ENCODE measurements at places on chromosomes 13 and 19.
A peak's percentile ranks its signal among the peaks of the same experiment; 100 is the strongest.

- no peak for DNase-seq
Measured at GRCh38 chr13:105961438-105961837, 574.0 kb downstream of the EFNB2 start.

- DNase-seq = no peak
Measured at GRCh38 chr13:108003626-108004025, 211.7 kb downstream of the LIG4 start.

- DNase-seq = no peak
Measured at GRCh38 chr13:31790992-31791391, 51.7 kb downstream of the RXFP2 start.

- no peak for DNase-seq
Measured at GRCh38 chr13:102277286-102277685, 124.6 kb downstream of the FGF14 start.

DNA sequence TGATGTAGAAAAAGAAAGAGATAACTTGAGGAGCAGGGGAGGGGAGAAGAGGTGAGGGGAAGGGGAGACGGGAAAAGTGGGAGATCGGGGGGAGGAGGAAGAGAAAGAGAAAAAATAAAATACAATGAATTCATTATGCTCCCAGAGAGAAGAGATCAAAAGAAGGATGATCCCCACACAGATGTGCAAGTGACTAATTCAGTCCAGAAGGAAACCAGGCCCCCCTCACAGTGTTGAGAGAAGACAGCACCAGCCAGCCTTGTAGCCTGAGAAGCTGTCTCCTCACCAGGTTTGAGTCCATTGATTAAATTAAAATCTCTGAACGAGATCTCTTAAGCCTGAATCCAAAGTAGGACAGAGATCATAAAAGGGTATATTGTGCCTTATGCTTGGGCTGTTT, 333.7 kb upstream of the NBEA start:
- no peak for DNase-seq

DNA sequence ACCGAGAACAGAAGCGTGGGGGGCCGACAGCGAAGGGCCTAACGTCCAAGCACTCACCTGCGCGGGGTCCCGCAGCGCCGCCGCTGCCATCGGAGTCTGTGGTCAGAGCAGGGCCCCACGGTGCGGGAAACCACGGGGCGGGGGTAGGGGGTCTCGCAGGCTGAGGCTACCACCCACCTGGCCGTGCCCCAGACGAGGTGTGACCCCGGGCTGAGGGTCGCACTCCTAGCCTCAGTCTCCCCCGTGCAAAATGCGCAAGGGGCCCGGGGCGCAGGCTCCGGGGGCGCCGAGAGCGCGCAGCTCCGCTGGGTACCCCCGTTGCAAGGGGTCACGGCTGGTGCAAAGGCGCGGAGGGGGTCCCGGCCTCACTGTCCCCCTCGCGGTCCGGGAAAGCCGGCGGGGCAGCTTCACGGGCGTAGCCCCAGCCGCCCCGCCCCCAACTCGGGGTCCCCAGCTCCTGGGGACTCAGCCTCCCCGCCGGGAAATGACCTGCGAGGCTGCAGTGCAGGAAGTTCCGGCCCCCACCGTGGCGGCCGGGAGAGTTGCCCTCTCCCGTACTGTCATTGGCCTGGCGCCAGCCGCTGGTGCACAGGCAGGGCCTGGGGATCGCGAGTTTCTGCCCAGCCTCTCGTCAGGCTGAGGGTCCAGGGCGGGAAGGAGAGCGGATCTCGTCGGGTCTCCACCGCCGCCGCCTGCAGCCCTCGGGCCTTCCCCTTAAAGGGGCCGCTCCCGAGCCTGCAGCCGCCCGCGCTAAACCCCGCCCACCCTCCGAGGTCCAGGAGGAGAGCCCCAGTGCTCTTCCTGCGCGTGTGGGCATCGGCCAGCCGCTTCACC, at the start of gene ZNF792:
Gene ZNF792 (minus strand): TSS at position 657 of the 834 bp plus-strand sequence. CDS start 567 bp downstream, at position 90.
- DNase-seq = peak; percentile 57

DNA sequence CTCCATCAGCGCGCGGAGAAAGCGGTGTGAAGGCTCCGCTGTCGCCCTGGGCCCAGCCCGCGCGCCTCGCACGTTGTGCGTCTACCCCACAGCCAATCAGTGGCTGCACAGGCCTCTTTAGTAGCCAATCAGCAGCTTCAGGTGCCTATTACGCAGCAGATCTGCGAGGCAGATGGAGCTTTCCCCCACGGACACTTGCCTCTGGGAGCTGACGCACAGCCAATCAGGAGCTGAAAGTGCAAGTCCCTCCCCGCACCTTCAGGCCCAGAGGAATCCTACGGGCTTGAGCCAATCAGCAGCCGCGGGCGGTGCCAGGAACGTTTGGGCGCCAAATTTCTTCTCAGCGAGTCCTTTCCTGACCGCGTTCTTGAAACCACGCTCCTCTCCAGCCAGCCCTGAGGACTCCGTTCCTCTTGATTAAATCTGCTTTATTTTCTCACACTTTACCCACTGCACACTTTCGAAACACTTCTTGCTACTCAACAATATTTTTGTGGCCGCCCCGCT, 39.9 kb downstream of the SIGLEC7 start:
- no peak for DNase-seq

DNA sequence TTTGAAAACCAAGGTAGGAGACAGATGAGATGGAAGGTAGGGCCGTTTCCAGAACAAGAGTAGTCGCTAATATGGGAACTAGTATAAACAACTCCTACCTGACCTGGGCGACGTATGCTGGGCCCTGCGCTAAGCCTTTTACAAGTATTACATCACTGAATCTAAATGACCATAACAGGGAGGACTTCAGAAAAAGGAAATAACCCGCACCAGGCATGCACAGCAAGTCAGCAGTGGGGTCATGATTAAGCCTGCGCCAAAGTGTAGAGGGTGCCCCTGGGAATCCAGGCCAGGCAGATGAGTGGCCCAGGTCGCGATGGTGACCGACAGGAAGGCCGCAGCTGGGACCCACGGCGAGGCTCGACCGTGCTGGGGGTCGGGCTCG, 613 bp downstream of the ATP13A1 start:
- DNase-seq = no peak

DNA sequence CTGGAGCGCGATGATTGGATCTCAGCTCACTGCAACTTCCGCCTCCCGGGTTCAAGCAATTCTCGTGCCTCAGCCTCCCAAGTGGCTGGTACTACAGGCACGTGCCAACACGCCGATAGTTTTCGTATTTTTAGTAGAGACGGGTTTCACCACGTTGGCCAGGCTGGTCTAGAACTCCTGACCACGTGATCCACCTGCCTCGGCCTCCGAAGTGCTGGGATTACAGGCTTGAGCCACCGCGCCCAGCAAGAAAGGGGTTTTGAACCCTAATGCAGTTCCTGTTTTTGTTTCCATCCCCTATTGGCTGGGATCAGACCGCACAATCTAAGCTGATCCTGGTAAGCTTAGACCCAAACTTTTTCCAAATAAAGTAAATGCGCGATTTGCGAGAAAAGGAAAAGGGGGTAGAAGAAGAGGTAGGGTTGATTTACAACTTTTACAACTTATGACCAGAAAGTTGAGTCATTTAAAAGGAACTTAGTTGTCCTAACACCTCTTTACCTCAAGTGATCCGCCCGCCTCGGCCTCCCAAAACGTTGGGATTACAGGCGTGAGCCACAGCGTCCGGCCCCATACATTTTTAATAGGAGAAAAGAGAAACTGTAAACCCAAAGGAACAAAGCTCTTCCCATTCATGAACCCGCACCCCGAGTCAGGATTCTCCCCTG, 764 bp downstream of the ZNF626 start:
- no peak for DNase-seq

DNA sequence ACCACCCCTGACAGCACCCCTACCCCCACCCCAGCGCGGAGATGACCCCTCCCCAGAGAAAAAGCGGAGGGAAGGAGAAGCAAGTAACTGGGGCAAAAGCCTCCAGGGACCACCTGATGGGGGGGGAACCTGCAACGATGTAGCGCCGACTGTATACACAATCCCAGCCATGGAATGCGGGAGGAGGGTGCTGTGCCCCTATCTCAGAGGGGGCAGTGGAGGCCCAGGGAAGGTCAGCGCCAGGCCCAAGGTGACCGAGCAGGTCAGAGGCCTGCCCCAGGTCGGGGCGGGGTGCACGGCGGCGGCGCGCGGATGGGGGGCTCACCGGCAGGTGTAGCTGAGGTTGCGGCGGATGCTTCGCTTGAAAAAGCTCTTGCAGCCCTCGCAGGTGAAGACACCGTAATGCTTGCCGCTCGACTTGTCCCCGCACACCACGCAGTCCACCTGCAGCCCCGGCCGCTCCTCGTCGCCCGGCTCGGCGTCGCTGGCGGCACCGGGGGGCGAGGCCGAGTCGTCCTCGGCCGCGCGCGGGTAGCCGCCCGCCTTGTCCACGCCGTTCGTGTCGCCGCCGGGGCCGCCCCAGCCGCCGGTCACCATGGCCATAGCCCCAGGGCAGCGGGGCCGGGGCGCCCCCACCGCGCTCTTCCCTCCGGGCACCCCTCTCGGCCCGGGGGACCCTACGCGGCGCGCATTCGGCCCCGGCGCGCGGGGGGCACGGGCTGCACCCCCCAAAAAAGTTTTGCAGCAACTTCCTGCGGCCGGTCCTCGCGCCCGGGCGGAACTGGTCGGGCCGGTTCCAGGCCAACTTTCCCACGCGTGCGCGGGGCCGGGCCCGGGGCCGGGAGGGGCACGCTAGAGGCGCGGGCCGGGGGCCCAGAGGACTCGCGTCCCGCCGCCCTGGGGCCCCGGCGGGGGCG, 843 bp downstream of the NR2F6 start:
- no peak for DNase-seq

DNA sequence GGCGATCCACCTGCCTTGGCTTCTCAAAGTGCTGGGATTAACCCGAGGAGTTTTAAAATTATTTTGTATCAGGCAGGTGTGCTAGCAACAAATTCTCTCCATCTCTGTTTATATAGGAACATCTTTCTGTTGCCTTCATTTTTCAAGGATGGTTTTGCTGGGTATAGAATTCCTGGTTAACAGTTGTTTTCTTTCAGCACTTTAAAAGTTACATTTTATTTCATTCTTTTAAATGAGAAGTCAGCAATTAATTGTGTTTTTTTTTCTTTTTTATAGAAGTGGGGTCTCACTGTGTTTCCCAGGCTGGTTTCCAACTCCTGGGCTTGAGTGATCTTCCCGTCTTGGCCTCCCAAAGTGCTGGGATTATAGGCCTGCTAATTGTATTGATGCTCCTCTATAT, 44.0 kb downstream of the DPF1 start:
- no peak for DNase-seq

DNA sequence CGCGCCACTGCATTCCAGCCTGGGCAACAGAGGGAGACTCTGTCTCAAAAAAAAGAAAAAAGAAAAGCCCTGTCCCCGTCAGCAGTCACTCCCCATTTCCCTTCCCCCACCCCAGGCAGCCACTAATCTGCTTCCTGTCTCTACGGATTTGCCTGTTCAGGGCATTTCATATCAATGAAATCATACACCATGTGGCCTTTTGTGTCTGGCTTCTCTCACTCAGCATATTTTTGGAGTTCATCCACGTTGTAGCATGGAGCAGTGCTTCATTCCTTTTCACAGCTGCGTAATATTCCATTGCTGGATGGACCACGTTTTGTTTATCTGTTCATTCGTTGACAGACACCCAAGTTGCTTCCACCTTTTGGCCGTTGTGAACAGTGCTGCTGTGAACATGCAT, 36.1 kb upstream of the KLF2 start:
- DNase-seq = no peak

DNA sequence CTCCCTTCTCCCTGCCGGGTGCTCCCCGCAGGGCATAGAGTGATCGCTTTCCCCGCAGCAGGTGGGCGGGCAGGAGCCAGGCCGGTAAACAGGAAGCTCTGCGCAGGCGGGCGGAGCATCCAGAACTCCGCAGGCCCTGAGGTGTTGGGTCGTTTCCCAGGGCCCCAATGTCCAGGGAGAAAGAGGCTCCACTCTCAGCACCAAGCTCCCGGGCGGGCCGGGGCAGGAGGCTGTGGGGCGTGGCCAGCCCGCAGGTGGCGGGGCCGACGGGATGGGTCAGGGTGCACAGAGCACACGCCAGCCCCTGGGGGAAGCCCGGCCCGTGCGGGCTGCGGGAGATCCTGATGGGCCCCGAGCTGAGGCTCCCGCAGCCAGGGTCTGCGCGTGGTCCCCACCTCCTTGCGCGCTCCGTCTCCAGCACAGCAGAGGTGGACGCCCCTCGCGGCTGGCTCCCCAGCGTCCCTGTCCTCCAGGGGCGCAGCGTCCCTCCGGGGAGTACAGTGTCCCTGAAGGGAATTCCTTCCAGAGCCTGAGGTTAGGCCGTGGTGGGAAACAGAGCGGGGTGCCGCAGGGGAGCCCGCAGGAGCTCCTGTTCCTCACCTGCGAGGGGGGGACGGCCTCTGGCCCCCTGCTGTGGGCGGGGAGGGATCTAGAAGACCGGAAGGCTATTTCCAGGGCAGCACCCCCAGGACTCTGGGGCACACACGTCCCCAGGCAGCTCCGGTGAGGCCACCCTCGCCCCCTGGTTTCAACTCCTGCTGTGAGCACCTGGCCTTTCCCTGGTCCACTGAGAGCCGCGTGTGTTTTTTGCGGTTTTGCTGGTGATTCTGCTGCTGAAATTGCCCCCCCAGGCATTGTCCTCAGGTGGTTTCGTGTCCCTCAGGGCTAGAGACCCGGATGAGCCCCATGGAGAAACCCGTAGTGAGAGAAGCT, 12.2 kb downstream of the PIP5K1C start:
- DNase-seq = no peak

GRCh38 chr19:19651076-19651475, 7.6 kb upstream of the GMIP start:
- no peak for DNase-seq

DNA sequence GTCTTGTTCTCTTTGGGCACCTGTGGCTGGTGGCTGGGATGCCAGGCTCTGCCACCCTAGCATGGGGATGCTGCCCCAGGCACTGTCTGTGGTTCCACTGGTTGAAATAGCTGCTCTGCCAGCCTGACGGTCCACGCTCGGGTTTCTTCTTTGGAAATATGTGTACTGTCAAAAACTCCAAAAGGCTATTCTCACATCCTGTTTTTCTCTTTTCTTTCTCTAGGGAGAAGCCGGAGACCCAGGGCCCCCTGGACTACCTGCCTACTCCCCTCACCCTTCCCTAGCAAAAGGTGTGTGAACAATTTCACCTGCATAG, 115.0 kb downstream of the RAB20 start:
- no peak for DNase-seq

GRCh38 chr13:40271271-40271885, 395.1 kb downstream of the FOXO1 start:
- DNase-seq = no peak

DNA sequence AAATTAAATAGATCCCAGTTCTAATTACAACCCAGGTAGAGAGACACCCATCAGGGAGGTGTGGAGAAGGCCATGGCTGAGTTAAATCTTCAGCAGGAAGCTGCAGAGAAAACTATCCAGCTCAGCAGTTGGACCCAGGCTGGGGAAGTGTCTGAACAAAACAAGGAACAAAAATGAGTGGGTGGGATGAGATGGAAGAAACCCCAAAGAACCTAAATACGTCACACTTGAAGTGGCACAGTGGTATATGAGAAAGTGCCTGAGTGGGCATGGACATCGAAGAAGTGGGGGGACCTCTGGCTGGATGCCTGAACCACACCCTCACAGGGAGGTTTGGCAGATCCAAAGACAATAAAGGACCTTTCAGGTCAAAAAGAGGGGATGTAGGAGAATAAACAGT, 3.5 kb upstream of the EPHX3 start:
- DNase-seq = no peak

DNA sequence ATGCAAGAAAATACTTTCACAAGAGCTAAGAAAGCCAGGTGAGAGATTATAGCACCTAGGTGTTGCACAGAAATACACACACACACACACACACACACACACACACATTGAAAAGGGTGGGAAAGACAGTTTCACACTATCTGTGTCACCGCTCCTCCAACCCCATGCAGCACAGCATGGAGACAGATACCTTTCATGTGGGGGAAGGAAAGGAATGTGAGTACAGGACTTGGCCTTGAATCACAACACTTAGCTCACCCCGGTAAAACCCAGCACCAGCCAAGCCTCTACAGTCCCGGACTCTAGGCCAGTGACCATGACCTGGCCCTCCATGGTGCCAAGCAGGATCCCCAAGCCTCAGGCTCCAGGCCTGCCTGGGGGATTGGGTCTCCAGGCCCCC, 462.0 kb upstream of the SPRY2 start:
- DNase-seq = no peak

Data from HuH-7.5 (cell line).